HEK293T (cell line): ENCODE measurements at places on chromosomes 13 and 19.
A peak's percentile ranks its signal among the peaks of the same experiment; 100 is the strongest.

DNA sequence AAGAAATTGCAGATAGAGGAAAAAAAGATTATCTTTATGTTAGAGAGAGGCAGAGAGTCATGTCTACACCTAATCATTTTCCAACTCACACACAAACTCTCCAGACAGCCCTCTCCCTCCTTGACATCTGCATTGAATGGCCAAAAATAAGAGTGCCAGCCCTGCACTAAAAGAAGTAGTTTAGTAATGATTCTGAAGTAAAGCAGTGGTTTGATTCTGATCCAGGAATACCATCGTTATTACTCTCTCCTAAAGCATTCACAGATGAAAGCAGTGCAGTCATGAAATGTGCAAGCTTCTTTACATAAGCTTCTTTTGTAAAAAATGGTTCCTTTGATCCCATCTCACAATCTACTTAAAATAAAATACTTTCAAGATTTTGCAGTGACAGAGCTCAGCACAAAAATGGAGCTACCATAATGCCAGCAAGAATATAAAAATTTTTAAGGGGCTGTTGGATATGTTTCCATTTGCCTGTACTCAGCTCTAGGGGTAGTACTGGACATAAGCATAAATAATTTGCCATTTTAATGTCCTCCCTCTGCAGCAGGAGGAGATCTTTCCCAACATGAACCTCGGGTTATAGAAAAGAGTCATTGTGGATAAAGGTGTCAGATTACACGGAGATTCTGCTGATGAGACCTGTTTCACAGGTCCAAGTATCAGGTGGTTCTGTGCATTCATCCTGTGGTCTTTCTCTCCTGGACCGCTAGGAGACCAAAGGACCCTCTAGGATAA lies 406.3 kb downstream of the DCT start:
- DNase-seq = no peak

DNA sequence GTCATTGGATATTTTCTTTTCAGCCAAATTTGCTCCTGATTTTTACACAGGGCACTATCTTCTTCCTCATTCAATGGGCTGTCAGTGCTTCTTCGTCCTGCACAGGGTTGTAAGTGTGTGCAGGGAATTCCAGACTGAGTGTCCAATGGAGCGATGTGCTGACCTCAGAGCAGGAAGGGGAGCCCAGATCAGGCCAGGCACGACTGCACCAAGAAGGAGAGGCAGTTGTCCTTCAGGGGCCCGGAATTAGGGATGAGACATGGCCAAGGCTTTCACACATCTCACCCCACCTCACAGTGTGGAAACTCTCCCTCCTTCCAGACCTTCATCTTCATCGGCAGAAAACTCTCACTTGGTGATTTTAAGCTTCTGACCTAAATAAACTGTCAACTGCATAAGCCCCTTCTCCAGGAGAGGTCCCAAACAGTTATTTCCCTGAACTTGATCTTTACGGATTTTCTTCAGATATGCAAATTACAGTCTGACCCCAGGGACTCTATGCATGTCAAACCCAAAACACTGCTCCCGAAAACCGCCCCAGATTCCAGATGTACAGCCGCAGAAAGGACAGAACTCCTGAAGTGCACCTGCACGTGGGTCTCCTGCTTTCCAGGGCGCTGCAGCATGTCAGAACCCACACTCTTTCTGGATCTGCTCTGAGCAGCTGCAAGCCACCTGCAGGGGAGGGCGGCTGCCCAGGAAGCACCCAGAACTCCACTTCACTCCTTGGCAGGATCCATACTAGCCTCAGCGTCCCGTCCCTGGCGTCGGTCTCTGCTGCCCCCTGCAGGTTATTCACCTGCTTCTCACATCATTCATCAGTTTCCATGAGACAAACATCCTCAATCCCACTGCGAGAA lies 625 bp upstream of the ZNF20 start:
- DNase-seq = peak; percentile 35

DNA sequence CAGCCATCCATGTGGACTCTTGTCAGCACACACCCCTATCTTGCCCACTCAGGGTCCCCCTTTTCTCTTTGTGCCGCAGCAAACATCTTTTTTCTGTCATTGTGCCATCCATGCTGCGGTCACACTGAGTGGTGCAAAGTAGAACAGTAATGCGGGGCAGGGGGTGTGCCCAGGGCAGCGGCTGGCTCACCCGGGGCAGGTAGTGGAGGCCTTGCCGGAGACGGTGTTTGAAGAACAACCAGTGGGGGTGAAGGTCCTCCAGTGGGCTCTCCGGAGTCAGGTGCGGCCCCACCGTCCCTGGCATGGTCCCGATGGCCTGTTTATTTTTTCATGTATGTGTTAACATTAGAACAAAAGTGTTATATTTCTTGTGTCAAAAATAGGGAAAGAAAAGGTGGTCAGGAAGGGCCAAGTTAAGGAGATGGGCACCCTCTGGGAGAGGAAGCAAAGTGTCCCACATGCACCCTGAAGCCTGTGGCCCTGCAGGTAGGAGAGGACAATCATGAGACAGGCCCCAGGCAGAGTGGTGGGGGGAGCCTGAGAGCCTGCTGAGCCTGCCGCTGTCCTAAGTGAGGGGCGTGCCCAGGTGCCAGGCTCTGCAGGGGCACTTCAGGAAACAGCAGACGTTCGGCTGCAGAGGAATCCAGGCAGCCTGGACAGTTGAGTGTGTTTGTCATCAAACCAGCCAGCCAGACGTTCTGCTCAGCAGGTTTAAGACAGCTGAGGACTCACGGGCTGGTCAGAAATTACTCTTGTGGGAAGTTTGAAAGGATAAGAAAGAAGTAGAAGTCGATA lies 12.3 kb downstream of the TSSK6 start:
- no peak for DNase-seq

GRCh38 chr13:106220211-106220610 lies 315.3 kb downstream of the EFNB2 start:
- DNase-seq = no peak

DNA sequence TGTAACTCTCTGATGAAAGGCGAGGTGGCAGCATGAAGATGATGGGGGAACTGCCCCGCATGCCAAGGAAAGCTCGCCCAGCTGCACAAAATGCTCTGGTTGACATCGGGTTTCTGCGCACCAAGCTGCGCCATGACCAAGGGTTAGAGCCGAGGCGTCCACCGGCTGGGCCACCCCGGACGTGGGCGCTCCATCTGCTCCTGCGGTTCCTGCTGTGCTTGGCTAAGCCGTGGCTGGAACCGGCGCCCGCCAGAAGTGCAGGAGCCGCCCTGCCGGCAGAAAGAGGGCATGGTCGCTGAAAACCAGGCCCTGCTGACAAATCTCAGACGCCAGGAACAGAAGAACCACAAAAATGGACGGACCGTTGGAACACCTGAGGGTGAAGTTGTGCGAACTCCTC lies 57.9 kb downstream of the ZNF100 start:
- DNase-seq = no peak

DNA sequence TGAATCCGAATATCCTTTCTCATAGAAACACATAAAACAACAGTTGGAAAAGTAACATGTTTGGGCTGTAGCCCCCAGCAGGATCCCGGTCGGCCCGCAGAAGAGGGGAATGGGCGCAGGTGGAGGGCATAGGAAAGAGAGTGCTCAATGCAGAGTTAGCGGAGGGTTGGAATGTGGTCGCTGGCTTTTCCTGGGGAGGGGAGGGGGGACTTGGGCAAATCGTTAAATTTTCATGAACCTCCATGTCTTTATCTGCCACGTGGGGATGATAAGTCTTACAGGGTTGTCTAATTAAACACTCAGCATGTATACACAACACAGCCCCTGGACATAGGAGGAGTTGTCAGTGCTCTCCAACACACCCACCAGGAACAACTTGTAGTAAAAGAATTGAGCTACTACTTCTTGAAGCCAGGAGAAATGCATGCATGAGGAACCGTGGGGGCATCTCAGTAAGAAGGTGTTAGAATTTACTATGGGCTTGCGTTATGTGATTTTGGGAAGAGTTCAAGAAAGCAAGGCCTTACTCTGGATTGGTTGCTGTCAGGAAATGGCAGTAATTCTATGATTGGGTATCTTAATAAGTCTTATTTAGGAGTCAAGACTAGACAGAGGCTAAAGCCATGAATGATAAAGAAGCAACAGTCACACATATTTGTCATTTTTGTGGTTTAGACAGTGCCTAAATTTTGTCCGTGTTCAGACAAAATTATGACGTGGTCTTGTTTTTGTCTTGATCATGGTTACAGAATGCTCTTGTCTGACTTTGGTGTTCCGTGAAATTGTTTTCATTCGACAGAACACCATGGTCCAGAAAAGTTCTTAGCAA lies 671 bp upstream of the SLC46A3 start:
- no peak for DNase-seq

DNA sequence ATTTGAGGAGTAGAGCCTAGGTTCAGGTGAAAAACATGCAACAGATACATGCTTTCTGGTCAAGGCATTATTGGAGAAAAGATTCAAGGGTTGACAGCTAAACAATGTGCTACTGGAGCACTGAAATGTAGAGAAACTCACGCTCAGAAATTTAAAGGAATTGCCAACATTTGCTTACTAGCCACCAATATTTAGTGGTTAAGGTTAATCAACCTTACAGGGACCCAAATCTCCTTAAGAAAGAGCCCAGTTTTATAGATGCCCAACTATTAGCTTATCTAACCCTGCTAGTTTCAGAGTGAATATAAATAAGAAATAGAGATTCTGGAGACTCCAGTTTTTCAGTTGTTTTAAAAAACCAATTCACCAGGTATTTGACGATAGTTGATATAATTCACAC lies 203.6 kb downstream of the DACH1 start:
- no peak for DNase-seq

DNA sequence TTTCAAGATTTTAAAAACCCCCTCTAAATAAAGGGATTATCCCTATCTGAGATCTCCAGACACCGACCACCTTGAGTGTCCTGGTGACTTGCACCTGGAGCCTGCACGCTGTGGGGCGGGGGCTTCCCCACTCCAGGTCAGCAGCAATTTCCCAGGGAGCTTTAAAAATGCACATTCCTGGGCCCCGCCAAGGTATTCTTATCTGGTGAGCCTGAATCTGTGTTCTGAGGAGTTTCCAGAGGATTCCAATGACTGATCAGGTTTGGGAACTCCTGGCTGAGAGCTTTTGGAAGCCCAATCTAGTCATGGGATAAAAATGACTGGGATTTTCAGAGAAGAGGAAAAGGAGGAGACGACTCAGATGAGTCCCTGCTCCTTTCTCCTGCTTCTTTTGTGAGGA lies 66.1 kb downstream of the FGF9 start:
- no peak for DNase-seq
